ENCODE measurements at places on chromosomes 12 and 14.
A peak's percentile ranks its signal among the peaks of the same experiment; 100 is the strongest.

DNA sequence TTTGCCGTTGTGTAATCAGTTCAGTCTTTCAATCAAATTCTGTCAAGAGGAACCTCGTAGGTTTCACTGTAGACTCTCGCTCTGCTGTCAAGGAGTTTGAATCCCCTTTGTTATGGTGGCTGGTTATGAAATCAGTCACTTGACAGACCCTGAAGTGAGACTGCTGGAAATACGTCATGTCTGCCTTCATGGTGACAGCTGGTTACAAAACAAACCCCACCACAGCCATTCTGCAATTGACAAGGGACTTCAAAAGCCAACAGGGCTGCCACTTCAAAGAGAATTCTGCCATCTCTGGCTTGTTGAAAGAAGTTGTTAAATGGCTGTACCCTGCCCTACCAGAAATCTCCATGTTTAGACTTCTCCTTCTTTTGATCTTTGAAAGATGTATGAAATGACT, 286.9 kb downstream of the ERC1 start:
- no peak for DNase-seq

- peak; percentile 68 for DNase-seq
Measured at GRCh38 chr12:19186722-19187661, 57.5 kb downstream of the PLEKHA5 start.

- DNase-seq, result peak; percentile 65
Measured at GRCh38 chr12:24991209-24992049, 42.5 kb upstream of the BCAT1 start.

DNA sequence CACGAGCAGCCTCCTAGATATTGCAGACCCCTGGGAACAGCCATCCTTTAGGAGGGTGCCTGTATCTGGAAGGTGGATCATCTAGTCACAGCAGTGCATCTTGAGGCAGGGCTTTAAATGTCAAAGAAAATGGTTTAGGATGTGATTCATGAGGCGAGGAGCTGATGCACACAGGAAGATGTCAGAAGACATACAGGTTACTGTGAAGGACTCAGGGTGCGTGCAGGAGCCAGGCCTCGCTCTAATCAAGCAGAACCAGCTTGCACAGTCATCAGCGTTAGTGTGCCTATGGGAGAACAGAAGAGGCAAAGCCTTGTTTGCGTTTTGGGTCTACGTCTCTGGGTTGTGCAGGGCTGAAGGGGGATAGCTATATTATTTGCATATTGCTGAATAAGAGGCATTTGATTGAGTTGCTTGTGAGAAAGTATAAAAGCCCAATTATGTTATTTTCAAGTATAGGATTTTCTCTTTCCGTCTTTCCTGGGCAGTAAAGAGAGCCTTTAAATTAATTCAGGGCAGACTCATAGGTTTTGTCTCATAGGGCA, 77.3 kb upstream of the RPH3A start:
- DNase-seq, result peak; percentile 13

- DNase-seq, result no peak
Measured at GRCh38 chr12:18391151-18391550, 129.8 kb downstream of the PIK3C2G start.

DNA sequence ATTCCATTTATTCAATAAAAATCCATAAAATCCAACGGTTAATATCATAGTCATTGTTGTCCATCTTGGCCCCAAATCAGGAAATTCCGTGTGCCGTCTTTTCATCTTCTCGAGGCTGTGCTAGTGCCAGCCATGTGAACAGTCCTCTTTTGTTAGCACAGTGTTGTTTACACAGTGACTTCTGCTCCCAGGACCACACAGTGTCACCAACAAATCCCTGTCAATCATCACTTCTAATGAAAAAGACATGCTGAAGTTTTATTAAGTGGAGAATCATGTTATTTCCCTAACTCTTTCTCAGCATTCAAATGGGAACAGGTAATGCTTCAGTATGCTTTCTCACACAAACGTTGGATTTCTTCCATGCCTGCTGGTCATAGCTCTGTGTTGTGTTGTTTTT, 1.9 kb upstream of the SLCO1A2 start:
- DNase-seq, result no peak

- DNase-seq, result peak; percentile 21
Measured at GRCh38 chr14:33567023-33567728, 383.7 kb downstream of the EGLN3 start.

DNA sequence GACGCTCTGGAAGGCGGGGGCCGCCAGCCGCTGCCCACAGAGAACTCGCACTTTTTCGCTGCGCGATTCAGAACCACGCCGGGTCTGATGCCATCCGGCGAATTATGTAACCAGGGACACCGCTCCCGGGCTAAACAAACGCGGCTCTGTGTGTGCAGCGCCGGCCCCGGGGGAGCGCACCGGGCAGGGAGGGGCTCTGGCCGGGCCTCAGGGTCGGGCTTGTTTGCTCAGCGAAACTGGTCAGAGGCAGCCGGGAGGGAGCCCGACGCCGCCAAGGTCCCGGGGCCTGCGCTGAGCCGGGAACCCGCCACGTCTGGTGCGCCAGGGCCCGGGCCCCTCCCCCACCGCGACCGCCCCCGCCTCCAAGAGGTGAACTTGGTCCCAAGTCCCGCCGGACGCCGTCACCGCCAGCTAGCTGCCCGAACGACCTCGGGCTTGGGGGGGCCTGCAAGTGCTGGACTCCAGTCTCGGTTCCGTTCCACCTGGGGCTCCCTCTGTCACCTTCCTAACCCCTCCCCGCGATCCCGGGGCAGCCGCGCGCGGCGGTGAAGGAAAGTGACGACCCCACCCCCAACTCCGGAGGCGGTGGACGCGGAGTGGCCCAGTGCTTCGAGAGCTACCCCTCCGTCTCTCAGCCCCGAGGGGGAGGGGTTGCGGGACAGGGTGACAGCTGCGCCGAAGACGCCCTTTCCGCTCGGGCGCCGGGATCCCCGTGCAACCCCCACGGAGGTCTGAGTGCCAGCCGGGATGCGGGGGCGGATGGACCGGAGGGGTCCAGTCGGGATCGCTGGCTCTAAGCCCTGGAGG, 848 bp downstream of the CTDSP2 start:
- peak; percentile 47 for DNase-seq

- no peak for DNase-seq
Measured at GRCh38 chr14:101082436-101083384, 179.2 kb upstream of the RTL1 start.

Measured in PC-3 (cell line).